NCI-H526 (cell line): ENCODE measurements at places on chromosomes 11 and 22.

DNA sequence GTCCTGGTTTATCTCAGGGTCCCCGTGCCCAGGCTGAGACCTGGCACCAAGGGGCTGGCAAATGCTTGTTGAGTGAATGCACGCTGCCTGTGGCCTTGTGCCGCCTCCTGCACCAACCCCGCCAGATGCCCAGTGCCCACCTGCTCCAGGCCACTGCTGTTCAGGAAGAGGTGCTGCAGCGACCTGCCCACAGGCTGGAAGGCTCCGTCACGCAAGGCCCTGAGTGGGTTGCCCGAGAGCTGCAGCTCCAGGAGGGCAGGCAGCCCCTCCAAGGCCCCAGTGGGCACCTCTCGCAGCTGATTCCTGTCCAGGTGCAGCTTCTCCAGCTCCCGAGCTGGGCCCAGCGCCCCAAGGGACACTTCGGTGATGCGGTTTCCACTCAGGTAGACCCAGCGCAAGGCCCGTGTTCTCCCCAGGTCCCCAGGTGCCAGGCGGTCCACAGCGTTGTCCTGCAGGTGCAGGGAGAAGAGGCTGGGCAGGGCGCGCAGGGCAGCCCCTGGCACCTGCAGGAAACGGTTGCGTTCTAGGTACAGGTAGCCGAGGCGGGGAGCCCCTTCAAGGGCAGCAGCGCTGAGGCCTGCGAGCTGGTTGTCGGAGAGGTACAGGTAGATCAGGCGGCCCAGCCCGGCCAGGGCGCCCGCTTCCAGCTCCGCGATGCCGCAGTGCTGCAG is 3.6 kb downstream of the CHADL start:
- no peak for DNase-seq

DNA sequence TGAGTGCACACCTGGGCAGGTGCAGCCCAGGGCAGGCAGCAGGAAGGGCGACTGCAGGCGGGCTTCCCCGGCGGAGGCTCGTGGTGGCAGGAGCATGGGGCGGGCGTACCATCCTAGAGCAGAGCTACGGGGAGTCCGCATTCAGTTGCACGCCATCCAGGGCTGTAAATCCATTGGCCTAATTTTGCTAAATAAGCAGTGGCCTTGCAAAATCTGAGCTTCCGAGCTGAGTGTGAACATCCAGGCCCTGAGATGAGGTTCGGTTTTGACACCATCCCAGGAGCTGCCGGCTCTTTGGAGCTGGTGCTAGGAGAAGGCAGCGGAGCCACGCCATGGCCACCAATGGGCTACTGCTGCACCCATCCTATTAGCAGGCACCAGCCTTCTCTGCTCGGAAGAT is 664.8 kb downstream of the BRD1 start:
- no peak for DNase-seq

DNA sequence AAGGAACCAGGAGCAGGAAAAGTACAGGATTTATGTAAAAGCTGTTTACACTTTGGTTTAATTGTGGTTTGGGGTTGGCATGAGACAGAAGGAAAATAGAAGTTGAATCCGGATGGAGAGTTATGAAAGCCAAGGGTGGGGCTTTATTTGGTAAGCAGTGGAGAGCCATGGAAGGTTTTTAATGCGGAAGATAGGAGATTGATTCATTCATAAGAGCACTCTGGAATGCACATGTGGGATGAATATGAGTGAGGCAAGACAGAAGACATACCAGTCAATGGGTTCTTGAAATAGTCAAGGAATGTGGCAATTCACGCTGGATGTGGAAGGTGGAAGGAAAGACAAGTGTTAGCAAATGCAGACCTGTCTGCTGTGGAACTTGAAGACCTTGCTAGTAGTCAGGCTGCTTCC is 9.3 kb upstream of the GLB1L3 start:
- DNase-seq, result no peak

GRCh38 chr22:26957897-26958296 is 300.5 kb downstream of the MIAT start:
- DNase-seq, result no peak

DNA sequence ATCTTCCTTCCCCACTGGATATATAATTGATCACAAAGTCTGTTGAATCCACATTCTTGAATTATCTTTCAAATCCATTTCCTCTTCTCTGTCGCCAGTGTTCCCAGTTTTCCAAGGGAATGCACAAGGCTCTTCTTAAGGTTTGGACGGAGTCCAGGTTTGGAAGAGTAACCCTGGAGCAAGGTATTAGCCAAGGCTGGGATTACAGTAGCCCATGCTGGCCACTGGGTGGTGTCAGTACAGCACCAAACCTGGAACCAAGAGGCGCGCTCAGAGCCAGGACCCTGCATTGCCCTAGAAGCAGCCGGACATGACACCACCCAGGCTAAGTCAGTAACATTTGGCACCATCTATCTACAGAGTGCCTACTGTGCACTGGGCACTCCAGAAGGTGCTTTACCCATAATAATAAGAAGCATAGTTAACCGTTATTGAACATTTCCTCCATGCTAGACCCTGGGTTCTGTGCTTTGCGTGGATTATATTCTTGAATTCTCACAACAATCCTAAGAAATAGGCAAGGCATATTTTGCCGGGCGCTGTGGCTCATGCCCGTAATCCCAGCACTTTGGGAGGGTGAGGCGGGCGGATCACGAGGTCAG is 48.0 kb upstream of the CLPB start:
- peak; percentile 31 for DNase-seq

GRCh38 chr11:15144347-15144746 is 29.6 kb downstream of the INSC start:
- DNase-seq, result no peak

- peak; percentile 71 for DNase-seq
Observed at GRCh38 chr11:17767301-17767885, 32.8 kb downstream of the KCNC1 start.

GRCh38 chr11:35347921-35348331 is 71.4 kb downstream of the SLC1A2 start:
- DNase-seq, result no peak

DNA sequence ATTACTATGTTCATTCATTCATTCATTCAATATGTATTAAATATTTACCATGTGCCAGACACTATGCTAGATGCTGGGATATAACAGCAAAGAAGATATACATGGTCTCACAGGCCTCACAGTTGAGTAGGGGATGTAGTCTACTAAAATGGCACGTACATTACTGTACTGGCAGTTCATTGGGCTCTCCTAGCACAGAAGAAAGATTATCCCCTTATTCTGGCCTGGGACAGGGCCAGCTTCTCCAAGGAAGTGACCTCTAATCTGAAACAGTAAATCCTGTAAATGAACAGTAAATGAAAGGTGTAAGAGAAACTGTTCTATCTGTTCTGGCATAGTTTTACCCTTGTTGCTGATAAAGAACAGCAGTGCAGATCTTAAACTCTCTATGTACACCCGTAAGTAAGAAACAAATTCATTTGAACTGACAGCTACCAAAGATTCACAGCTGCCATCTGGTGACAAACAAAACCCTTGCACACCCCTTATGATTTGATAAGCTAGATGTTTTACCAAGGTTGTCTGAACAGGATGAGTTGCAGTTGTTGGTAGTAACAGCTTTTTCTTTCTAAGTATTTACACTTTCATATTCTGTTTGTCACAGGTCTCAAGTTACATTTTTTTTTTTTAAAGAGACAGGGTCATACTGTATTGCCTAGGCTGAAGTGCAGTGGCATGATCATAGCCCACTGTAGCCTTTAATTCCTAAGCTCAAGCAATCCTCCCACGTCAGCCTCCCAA is 263.1 kb downstream of the TMEM135 start:
- no peak for DNase-seq

DNA sequence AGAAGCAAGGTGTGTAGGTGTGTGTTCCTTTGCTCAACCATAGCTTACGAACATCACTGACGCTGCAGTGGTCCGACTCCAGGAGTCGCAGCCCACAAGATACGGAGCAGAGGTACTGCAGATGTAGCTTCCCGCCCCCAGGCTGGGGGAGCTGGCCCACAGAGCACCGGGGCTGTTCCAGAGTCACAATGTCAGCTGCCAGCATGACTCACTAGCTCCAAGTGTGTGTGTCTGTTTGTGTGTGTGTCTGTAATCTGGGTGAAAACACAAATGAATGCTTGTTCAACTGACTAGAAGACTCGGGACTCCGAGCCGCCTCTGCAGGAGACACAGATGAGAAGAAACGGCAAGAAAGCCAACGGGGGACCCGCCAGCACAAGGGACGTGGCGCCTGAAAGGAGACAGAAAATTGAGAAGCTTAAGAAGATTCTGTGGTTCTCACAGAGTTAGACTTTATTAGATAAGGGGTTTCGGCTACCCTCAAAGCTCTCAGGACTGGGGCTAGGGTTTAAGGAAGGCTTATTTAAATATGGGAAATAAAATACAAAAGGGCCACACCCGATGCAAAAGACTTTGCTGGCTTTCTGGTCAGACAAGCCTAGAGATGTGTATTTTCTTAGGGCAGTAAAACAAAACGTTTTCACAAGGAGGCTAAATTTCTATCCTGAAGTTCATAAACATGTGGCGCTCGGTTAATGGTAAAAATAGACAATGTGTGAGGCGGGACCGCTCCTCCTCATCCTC is 10.7 kb downstream of the VSIG10L2 start:
- no peak for DNase-seq

DNA sequence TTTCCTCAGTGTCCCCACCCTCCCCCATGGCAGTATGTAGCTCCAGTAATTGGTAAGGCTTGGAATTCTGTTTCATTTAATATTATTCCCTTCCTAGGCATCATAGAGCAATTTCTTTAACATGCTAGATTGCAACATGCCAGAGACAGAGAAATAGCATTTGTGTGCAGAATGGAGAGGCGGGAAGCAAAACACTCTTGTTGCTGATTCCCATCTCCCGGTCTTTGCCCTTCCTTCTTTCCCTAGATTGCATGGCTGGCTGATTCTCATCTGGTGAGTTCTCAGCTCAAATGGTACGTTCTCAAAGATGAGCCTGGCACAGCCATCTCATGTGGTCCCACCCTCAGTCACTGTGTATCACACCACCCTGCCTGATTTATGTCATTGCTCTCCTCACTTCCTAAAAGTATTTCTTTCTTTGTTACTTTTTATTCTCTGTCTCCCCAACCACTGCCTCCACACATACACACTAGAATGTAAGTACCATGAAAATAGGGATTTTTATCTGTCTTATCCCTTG is 66.9 kb downstream of the ARFGAP2 start:
- peak; percentile 93 for DNase-seq

GRCh38 chr11:83639995-83640758 is 354.0 kb upstream of the CCDC90B start:
- DNase-seq, result no peak

GRCh38 chr11:86193297-86194095 is 51.1 kb upstream of the EED start:
- peak; percentile 92 for DNase-seq

- DNase-seq, result no peak
Observed at GRCh38 chr11:78907636-78908035, 333.0 kb upstream of the NARS2 start.

GRCh38 chr22:46848197-46848596 is 85.7 kb downstream of the TBC1D22A start:
- DNase-seq, result no peak

DNA sequence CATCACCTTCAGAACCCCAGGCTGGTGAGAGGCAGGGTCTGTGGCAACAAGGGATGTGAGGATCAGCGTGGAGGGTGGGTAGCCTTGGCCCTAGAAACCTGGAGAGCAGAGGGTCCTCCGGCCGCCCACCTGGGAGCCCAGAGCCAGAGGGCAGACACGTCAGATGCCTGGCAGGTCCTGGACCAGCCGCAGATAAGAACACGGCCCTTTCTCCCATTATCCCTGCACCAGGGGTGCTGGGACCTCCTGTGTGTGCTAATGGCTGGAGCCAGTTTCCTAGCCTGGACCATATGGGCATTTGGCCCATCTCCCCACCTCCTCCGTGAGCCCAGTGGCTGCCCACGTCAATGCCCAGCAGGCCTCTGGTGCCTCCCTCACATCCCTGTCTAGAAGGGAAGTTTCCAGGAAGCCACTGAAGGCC is 88.4 kb downstream of the MORC2 start:
- DNase-seq, result no peak

DNA sequence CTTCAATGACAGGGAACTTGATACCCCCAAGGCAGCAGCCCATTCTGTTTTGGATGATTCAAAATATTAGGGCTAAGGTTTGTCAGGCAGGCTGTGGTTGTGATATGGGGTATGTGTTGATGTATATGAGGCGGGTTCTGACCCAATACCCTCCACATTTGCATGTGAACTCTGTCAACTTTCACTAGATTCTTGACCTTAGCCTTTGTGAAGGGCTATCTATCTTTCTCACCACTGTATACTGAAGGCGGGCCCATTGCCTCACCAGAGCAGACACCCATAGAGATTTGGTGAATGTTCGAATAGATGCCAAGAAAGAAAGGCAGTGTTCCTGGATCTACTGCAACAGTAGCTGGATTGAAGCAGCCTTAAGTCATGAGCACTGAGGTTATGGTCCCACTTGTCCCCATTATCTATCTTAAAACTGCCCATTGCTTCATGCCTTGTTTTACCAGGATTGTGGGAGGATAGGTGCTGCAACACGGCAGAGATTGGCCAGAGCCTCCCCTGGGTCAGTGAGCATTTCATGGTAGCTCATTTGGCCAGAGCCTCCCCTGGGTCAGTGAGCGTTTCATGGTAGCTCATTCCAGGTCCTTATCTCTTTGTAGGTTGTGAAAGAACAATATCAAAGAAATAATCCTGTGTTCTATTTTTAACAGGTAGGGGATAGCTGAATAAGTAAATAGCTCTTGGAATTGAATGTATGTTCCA is 399.6 kb downstream of the TMEM135 start:
- DNase-seq, result no peak

GRCh38 chr22:31128156-31128555 is 5.4 kb downstream of the INPP5J start:
- DNase-seq, result no peak

GRCh38 chr11:2580571-2581001 is 119.2 kb downstream of the KCNQ1OT1 start:
- DNase-seq, result no peak

GRCh38 chr22:29727131-29727523 is 7.3 kb downstream of the CABP7 start:
- no peak for DNase-seq

- DNase-seq, result no peak
Observed at GRCh38 chr11:45089676-45090499, 56.6 kb upstream of the PRDM11 start.

- no peak for DNase-seq
Observed at GRCh38 chr11:11973361-11973800, 35.0 kb downstream of the DKK3 start.

DNA sequence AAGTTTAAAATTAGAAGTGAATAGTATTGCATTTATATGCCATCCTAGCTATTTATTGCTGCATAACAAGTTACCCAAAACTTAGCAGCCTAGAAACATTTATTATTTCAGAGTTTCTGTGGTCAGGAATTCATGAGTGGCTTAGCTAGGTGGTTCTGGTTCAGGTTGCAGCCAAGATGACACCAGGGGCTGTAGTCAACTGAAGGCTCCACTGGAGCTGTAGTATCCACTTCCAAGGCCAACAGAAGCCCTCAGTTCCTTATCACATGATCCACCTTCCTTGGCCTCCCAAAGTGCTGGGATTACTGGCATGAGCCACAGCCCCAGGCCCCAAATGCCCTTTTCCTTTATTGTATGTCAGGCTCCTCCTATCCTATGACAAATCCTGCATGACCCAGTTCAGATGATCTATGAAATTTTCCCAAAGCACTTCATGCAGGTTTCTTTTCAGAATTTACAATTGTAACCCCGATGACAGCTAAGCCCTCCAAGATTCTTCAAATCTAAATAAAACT is 6.1 kb upstream of the ALG8 start:
- DNase-seq, result no peak
